ENCODE measurements at places on chromosomes 3 and 15.

DNA sequence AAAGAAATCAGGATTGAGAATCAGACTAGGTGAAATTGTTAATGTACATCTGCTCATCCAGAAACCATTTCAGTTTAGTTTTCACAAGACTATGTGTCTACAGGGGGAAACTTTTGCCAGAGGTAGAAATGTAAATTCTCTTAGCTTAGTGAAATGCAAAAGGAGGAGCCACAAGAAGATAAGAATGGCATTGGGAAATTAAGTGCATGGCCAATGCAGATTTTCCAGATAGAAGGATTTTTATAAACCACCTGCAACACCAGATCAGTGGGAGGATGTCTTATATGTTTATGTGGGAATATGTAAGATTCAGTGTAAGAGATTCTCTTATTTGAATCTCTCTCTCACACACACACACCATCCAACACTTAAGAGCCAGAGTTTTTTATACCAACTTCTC lies 67.2 kb downstream of the HMG20A start:
- no peak for DNase-seq

- no peak for DNase-seq
Observed at GRCh38 chr3:187450431-187451190, 82.4 kb downstream of the RTP4 start.

DNA sequence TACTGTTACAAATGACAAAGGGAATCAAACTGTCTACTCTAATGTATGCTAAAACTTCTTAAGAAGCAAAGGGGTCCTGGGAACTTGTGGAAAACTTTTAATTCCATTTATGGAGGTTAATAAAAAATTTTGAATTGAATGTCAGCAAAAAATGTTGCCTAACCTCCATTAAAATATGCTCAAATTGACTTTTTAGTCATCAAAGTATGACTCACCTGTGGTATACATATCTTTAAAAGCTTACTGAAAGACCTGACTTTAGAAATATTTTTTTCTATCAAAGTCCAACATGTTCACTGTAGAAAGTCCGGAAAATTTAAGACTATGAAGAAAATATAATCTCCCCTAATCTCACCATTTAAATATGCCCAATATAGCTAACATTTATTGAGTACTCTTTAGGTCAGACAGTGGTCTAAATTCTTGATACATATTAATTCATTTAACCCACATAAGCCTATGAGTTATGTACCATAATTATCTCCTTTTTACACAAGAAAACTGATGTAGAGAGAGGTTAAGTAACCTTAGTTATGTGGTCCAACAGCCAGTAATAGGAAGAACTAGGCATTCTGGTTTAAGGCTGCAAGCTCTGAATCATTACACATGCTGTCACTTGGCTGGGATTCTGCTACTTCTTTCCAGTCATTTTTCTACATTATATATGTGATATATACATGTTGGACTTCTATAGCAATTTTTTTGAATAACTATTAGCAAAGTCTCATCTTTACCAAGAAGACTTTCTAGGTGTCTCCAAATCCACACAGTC lies 83.6 kb downstream of the PDZRN3 start:
- DNase-seq = no peak

DNA sequence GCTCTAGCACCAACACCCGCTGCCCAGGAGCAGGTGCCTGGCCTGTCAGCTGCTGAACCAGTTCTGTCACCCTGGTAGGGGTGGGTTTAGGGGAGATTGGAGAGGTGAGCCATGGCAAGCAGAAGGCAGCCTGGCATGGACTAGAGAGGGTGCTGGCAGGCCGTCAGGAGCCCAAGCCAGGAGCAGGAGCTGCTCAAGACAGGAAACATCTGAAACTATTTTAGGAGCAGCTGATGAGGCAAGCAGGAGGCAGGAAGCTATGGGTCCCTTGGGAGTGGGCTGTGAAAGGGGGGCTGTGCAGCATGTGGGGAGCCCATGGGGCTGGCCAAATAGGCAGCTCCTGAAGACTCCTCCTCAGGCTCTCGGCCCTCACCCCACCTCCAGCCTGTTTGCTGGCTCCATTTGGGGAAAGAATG lies 2.3 kb downstream of the INKA1 start:
- DNase-seq = no peak

- no peak for DNase-seq
Observed at GRCh38 chr3:43608751-43609150, 13.1 kb downstream of the ANO10 start.

GRCh38 chr15:44207643-44208042 lies 12.6 kb upstream of the FRMD5 start:
- DNase-seq = no peak

- no peak for DNase-seq
Observed at GRCh38 chr15:90593499-90594158, 63.9 kb downstream of the CRTC3 start.

- DNase-seq = no peak
Observed at GRCh38 chr3:71956716-71957115, 171.8 kb upstream of the PROK2 start.

- DNase-seq = no peak
Observed at GRCh38 chr3:191901741-191902140, 440.8 kb downstream of the PYDC2 start.

GRCh38 chr3:146160321-146160963 lies 542 bp downstream of the PLOD2 start:
- DNase-seq = no peak

DNA sequence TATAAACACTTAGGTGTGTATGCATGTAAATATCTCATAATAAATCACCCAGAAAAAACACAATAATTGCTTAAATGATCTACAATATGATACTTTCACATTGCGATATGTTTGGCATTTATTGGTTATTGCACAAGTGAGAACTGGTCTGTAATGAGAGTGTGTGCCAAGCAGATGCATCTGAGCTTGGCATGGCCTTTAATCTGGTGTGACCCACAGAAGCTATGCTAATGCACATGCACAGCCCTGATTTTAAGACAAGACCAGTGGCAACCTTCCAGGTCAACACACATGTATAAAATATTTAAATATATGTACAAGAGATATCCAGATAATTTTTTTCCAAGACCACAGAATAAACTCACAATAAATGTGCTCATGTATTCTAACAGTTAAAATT lies 42.7 kb downstream of the C2CD4A start:
- DNase-seq = no peak

DNA sequence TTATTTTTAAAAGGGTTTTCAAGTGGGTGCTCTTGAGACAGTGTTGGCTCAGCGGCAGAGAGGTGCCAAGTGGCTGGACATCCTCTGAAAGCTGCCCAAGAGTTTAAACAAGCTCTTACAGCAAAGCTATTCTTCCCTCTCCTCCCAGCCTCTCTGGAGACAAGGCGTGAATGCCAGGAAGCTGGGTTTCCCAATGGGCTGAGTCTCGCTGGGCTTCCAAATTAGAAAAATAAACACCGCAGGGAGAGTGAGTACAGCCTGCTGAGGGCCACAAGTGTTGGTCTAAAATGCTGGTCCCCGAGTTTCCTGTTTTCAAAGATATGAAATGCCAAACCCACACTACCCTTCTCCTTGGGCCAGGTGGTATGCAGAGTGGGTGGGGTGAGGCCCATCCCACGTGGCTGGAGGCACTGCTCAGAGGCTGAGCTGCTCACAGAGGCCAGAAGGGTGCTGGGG lies 36.4 kb downstream of the ZDHHC3 start:
- DNase-seq = no peak

- DNase-seq = no peak
Observed at GRCh38 chr3:126356373-126357264, 589 bp downstream of the KLF15 start.

GRCh38 chr3:159150180-159150579 lies 348.3 kb downstream of the MFSD1 start:
- DNase-seq = no peak

- no peak for DNase-seq
Observed at GRCh38 chr15:83283813-83284558, 478 bp downstream of the BNC1 start.

- no peak for DNase-seq
Observed at GRCh38 chr3:144677103-144677502, 705.5 kb downstream of the DIPK2A start.

DNA sequence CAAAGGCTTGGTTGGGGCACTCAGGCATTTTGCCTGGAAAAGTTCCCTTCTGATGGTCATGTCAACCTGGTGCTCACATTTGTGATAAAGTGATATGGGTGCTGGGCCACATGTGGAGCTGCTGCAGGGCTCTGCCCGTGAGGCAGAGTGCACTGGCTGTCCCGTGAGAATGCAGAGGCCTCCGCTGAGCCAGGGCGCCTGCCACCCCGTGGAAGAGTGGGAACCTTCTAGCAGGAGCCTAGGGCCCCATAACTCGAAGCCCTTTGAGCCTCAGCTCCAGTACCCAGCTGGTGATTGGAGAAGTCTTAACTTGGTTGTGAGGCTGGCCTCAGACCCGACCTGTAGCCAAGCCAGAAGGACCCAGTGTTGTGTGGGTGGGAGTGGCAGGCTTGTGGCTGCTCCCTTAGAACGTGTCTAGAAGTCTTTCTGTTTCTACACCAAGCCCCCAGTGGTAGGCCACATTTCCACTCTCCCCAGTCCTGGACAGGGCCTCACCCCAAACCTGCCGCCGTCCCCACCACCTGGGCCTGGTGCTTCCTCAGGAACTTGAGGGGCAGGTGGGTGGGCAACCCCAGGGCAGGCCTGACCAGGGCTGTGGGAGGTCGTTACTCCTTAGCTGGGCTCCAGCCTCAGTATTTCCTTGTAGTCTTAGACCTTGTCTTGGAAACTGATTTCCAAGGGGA lies 19.7 kb downstream of the SEC61A1 start:
- no peak for DNase-seq

DNA sequence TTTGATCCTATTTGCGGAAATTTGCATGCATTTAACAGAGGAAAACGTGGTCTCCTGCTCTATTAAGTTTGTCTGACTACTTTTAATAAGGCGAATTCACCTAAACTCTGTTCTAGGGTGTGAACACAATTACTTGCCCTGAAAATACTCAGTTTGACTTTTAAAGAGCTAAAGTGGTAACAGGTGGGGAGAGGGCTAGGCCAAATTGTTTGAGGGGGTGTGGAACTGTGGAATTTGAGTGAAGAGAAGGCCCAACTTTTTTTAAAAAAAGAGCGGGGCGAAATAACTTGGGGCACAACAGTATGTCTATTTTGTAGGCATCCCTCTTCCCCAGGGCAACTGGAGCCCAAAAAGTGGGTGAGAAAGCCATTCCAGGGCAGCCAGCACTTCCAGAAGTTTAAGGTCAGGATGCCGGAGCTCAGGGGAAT lies 580 bp upstream of the FXR1 start:
- no peak for DNase-seq

- DNase-seq = no peak
Observed at GRCh38 chr3:56468184-56469106, at the start of gene ERC2. Gene ERC2 (minus strand): TSS chr3:56468467.

DNA sequence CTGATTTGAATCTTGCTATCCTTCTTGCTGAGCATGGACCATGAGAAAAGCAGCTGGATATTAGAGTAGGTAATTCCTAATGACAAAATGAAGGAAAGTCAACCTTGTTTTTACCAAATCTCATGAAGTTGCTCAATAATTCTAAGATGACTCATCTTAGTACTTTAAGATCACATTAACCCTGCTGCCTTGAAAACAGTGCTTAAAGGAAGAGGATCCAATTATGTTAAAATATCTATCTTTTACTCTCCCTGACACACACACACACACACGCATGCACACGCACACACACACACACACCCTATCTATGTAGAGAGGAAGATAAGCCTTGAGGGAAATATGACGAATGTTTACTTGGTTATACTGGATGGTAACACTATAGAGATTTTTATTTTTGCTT lies 16.0 kb upstream of the MYO1E start:
- no peak for DNase-seq

- DNase-seq = no peak
Observed at GRCh38 chr15:100862162-100862561, 17.5 kb upstream of the ALDH1A3 start.

- no peak for DNase-seq
Observed at GRCh38 chr3:25128735-25129134, 299.3 kb upstream of the RARB start.

GRCh38 chr3:52524258-52524751 lies 9.4 kb downstream of the NT5DC2 start:
- DNase-seq = no peak

GRCh38 chr3:88984832-88985231 lies 122.6 kb upstream of the EPHA3 start:
- DNase-seq = no peak

- no peak for DNase-seq
Observed at GRCh38 chr3:55556619-55557537, 69.8 kb upstream of the WNT5A start.

DNA sequence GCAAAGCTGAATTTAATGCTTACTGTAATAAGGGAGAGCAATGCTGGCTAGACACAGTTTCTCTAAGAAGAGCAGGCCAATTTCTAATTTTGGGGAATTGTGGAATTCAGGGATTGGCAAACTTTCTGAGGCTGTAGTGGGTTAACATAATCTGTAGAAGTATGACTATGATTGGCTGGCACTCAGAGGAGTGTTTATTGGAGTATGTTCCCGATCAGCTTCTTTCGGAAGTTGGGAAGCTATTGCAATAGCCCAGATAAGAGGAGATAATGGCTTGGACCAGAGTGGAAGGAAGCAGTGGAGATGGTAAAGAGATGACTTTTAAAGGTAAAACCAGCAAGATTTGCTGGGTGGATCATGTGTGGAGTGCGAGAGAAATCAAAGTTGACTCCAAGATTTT lies 19.4 kb downstream of the TMOD3 start:
- DNase-seq = no peak

DNA sequence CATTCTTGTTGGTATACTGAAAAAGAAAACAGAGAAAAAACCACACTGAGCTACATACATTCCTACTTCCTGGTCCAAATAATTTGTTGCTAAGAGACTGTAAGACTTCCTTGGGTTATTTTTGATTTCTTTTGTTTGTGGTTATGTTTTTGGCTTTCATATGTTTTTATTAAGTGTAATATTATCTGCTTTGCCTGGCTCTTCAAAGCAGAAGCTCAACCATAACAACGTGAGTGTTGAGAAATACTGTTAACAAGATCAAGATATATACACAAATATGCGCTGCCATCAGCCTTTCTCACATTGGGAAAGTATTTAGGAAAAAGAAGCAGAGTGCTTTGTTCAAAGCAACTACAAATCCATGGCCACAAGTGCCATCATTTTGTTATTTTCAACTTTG lies 556.2 kb upstream of the CBLB start:
- no peak for DNase-seq

DNA sequence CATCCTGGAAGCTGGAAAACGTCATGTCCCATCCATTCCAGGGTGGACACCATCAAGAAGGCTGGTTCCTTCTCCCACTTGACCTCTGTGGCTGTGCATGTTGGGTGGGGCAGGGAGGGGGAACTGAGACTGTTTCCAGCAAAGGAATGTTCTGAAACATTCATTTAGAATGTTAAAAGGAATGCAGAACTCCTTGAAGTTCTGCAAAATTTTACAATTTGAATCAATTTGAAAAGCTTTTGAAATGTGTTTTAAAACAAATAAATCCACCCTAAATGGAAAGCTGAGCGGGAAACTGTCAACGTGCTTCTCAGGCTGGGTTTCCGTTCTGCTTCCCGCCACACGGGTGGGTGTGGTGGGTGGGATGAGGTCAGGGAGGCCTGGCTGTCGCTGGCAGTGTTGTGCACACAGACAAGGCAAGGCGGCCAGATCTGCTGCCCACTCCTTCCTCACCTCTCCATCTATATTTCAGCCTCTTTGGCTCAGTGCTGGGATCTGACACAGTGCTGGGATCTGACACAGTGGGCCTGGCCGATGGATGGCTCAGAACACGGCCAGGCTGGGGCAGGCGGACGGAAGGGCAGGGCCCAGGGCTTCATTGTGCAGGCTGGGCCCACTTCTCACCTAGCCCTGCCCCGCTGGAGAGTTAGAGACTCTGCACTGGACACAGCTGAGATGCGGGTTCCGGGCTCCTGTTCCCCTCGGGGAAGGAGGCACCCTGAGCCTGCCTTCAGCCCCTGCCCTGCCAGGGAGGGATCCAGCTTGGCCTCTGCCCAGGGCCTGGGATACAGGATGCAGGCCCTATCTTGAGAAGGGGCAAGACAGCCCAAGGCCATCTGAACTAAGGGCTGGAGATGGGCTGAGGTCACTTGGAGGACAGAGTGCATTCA lies 110.4 kb downstream of the TMEM266 start:
- no peak for DNase-seq

Measured in stimulated activated CD8-positive, alpha-beta memory T cell treated with anti-CD3 and anti-CD28 coated beads, Interleukin-7, amount 100 ng/mL, for 1 hour (primary cell).